ENCODE measurements at places on chromosomes 16 and 17. TPM values are rescaled to one million over a fixed set of nuclear protein-coding genes. Genes with fewer than 3 reads are reported as not detected.

CACNG1 gene
- total RNA-seq = not detected

TP53TG3E gene
- total RNA-seq = not detected

CNGB1 gene
- total RNA-seq = not detected

LRRC46 gene
- 0.30 TPM for total RNA-seq

- H3K4me3 ChIP-seq = peak overlapping the region; percentile 8
- peak; percentile 75 for DNase-seq
- no peaks in the 10 kb centered on the region for H3K27me3 ChIP-seq
- H3K4me1 ChIP-seq = peaks cover 50% of the 10 kb centered on the region
- no peaks in the 10 kb centered on the region for H3K36me3 ChIP-seq
Observed at GRCh38 chr17:73343168-73343634, 31.4 kb upstream of the CDC42EP4 start.

GRCh38 chr16:88534638-88535190 is 35.5 kb upstream of the ZC3H18 start:
- H3K4me3 ChIP-seq = peak overlapping the region; percentile 28
- H3K36me3 ChIP-seq = no peaks in the 10 kb centered on the region
- peaks cover 12% of the 10 kb centered on the region for H3K4me1 ChIP-seq
- peak; percentile 29 for DNase-seq
- peaks cover 12% of the 10 kb centered on the region for H3K27me3 ChIP-seq

DNA sequence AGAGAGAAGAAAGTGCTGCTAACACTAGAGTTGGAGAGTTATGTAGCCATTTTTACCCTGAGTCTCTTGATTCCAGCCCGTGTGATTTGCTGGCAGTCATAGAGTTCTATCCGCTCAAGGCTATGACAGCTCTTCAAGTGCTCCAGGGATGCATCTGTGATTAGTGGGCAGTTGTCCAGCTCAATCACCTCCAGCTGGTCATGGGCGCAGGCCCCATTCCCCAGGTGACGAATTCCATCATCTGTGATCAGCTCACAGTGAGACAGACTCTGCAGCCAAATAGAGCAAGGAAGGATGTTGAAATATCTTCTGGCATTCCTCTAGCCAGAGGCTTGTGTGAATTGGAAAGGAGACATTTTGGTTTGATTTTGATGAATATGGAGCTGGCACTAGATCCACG is 38.4 kb upstream of the STAC2 start:
- no peak for DNase-seq
- no peaks in the 10 kb centered on the region for H3K27me3 ChIP-seq
- no peak overlapping the region for H3K4me3 ChIP-seq
- H3K36me3 ChIP-seq = peaks cover 10% of the 10 kb centered on the region
- no peak overlapping the region for H3K27ac ChIP-seq
- H3K4me1 ChIP-seq = no peaks in the 10 kb centered on the region

Data from astrocyte (in vitro differentiated cells and primary cell).